ENCODE measurements at places on chromosomes 6 and 20. TPM values are rescaled to one million over a fixed set of nuclear protein-coding genes. Genes with fewer than 3 reads are reported as not detected.

- peaks cover 12% of the 10 kb centered on the region for H3K27me3 ChIP-seq
- H3K27ac ChIP-seq = no peak overlapping the region
- DNase-seq = no peak
- no peaks in the 10 kb centered on the region for H3K36me3 ChIP-seq
- no peaks in the 10 kb centered on the region for H3K4me1 ChIP-seq
These were observed 22.8 kb downstream of the OR2J3 start for GRCh38 chr6:29130644-29131043.

- DNase-seq = no peak
- no peak overlapping the region for H3K4me3 ChIP-seq
- H3K4me1 ChIP-seq = peaks cover 13% of the 10 kb centered on the region
- H3K27me3 ChIP-seq = no peaks in the 10 kb centered on the region
- no peaks in the 10 kb centered on the region for H3K36me3 ChIP-seq
- no peak overlapping the region for H3K27ac ChIP-seq
These were observed 29.5 kb downstream of the NOL4L start for GRCh38 chr20:32555584-32555983.

GRCh38 chr20:9143926-9144325 is 75.0 kb downstream of the PLCB4 start:
- H3K27ac ChIP-seq = no peak overlapping the region
- peaks cover 18% of the 10 kb centered on the region for H3K4me1 ChIP-seq
- peaks cover 23% of the 10 kb centered on the region for H3K36me3 ChIP-seq
- H3K27me3 ChIP-seq = no peaks in the 10 kb centered on the region

DNA sequence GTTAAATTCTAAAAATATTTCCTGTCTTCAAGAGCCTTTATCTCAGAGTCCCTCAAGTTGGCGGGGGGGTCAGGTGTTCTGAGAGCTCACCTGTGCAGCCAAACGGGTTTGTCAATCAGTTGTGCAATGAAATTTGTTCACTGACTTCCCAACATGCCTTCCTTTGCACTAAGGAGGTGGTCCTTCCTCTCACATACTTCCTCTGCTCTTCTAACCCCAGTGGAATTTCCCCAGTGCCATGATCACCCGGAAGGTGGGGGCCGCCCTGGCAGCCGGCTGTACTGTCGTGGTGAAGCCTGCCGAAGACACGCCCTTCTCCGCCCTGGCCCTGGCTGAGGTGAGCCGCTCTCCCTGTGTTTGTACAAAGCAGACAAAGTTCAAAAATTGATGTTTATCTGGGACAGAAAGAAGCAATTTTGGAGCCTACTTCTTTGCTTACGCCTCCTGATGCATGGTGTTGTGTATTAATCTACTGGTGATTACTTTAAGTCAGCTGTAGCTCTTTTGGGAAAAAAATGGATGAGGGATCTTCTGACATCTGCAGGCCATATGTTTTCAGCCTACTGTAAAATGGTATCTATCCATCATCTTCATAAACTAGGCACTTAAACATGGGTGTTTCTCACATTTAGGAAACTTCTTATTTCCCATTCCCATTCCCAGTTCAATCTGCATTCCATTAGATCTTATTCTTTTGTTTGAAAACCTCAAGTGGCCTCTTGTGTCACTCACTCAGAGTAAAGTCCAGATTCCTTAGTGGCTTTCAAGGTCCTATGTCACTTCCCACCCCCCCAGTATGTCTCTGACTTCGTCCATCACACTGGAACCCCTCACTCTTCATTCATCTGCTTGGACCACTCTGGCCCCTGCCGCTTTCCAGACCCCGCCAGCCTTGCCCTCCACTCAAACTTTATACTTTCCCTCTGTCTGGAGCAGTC is 10.1 kb downstream of the ALDH5A1 start:
- H3K27ac ChIP-seq = no peak overlapping the region
- H3K27me3 ChIP-seq = peaks cover 13% of the 10 kb centered on the region
- H3K4me1 ChIP-seq = peaks cover 20% of the 10 kb centered on the region
- H3K4me3 ChIP-seq = no peak overlapping the region

DNA sequence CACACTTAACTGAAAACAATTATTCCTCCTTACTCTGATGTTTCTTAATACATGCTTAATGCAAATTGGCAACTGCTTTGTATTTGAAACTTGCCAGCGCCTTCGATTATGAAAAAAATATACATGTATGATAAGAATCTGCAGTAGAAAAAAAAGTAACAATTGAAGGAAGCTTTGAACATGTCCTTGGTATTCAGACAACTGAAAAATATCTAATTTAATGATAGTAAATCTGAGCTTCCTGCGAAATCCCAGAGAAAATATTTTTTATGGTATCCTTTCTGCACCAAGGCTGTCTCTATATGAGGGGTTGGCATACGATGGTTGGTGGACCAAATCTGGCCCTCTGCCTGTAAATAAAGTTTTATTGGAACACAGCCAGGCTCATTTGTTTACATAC is 186.2 kb downstream of the HDGFL1 start:
- no peak overlapping the region for H3K4me3 ChIP-seq
- H3K27ac ChIP-seq = no peak overlapping the region
- no peaks in the 10 kb centered on the region for H3K27me3 ChIP-seq
- H3K4me1 ChIP-seq = peaks cover 10% of the 10 kb centered on the region
- no peak for DNase-seq

DNA sequence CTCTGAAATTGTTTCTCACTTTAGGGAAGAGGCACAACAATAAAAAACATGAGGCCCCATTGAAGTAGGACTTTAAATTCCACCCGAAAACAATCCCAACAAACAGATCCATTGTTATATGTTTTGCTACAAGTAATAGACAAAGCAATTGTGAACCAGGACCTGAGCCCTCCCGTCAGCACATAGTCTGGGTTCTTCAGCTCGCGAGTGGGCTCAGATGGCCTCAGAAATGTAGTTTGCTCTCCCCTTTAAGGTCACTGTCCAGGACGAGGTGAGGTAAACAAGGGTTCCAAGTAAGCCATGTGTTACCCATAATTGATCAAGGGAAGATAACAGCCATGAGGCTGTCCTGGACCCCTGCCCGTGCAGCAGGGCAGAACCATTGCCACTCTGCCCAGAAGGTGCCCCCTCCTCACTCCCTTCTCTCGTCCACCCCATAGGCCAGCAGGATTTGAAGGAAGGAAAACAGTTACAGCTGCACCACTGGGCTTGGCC is 160.1 kb upstream of the QKI start:
- H3K4me1 ChIP-seq = peaks cover 25% of the 10 kb centered on the region
- H3K4me3 ChIP-seq = no peak overlapping the region
- no peak for DNase-seq
- no peak overlapping the region for H3K27ac ChIP-seq

DNA sequence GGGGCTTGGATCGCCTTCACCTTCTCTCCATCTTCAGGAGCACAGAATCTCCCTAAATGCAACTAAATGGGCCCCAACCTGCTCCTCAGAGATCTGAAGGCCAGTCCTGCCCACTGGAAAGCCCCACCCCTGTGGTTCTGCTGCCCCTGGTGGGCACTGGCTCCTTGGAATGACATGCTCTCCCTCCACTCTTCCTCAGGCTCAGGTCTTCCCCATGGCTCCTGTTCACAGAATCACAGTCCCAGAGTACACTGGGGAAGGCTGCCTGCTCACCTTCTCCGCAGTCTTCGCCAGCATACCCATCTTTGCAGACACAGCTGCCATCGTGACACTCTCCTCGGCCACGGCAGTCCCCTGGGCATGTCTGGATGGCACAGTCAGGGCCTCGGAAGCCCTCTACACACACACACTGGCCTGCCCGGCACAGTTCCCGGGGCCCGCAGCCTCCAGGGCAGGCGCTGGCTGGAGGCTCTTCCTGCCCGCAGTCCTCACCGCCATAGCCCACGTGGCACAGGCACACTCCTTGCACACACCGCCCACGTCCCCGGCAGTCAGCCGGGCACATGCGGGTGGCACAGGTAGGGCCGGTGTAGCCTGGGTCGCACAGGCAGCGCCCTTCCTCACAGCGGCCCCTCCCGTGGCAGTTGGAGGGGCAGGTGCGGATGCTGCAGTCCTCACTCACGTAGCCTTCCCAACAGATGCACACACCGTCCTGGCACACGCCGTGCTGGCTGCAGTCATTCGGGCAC is 13.6 kb downstream of the TNXB start:
- no peak overlapping the region for H3K4me3 ChIP-seq
- peaks cover 2% of the 10 kb centered on the region for H3K27me3 ChIP-seq
- H3K4me1 ChIP-seq = no peaks in the 10 kb centered on the region
- DNase-seq = no peak
- peak overlapping the region; percentile 45 for H3K27ac ChIP-seq
- no peaks in the 10 kb centered on the region for H3K36me3 ChIP-seq

- H3K27me3 ChIP-seq = no peaks in the 10 kb centered on the region
- peaks cover 49% of the 10 kb centered on the region for H3K36me3 ChIP-seq
- no peak overlapping the region for H3K27ac ChIP-seq
- H3K4me1 ChIP-seq = no peaks in the 10 kb centered on the region
These were observed 34.9 kb downstream of the OSTM1 start for GRCh38 chr6:108039681-108040080.

- DNase-seq = no peak
- H3K4me3 ChIP-seq = no peak overlapping the region
- H3K27me3 ChIP-seq = peaks cover 2% of the 10 kb centered on the region
- peaks cover 6% of the 10 kb centered on the region for H3K4me1 ChIP-seq
These were observed 23.9 kb downstream of the NT5E start for GRCh38 chr6:85473748-85474147.

DNA sequence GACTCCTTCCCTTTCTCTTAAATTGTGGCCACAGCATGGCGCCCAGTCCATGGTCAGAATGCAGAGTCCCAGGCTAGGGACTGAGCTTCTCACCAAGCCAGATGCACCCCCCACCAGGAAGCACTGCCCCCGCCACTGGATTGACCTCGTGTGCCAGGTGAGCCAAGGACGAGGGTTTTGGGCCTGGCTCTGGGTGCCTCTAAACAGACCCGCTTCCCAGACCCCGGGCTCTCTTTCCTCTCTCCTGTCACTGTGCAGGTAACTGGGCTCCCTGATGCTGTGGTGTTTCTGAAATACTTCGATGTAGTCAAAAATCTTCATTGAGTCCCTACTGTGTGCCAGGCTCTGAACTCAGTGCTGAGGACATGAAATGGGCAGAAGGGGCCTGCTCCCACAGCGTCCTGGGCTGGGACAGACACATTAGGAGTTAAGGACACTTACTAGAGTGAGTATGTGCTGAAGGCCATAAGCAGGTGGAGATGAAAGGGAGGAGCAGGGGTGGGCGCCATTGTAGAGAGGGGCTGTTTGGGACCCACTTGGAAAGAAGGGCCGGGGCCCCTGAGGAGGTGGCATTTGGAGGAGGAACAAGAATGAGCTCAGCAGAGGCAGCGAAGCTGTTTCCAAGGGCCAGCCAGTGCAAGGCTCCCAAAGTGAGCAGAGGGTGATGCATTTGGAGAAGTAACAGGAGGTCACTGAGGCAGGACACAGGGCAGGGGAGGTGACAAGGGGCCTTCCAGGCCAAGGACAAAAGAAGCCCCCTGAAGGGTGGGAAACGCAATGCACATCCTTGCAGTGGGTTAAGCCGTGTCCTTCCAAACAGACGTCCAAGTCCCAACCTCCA is 217.1 kb downstream of the ANKRD60 start:
- no peak overlapping the region for H3K4me3 ChIP-seq
- H3K27ac ChIP-seq = no peak overlapping the region
- no peak for DNase-seq

DNA sequence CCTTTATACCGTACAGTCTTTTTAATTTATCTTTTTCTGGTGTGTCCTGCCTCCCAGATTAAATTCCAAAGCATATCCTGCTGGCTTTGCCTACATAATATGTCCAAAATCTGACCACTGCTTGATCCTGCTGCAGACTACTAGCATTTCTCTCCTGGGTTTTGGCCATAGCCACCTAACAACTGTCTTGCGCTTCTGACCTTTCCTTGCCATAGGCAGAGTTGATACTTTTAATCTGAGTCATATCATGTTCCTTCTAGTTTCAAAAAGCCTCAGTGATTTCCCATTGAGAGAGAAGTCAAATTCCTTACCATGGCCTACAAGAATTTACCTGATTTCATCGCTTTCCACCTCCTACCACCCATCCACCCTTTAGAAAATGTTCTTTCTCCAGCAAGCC is 104.8 kb downstream of the BCKDHB start:
- H3K36me3 ChIP-seq = no peaks in the 10 kb centered on the region
- H3K4me1 ChIP-seq = peaks cover 40% of the 10 kb centered on the region

DNA sequence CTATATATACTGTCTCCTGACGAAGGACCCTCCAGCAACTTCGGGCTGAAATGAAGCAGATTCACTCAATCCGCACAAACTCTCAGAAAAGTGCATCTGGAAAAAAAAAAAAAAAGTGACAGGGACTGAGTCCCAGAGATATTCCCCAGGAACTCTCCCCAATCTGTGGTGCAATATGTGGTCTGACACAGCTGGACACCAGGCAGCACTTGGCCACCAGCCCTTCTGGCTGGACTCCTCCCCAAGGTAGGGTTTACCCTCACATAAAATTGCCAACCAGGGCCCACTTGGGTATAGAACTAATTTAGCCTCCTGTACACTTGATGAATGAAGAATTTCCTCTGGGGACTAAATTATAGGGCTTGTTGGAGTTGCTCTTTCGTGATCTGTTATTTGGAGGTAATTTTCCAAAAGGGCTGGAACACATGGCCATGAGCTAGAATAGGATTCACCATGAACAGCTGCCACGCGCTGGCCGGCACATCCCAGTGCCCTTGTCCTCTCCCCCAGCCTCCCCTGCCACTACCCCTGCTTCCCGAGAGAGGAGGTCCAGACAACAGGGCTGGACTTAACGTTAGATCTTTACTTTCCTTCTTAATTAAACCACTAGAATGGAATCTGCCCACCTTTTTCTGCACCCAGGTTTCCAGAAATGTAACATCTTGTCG is 379.2 kb downstream of the BMP2 start:
- H3K36me3 ChIP-seq = no peaks in the 10 kb centered on the region
- H3K4me1 ChIP-seq = no peaks in the 10 kb centered on the region
- no peaks in the 10 kb centered on the region for H3K27me3 ChIP-seq
- no peak for DNase-seq

DNA sequence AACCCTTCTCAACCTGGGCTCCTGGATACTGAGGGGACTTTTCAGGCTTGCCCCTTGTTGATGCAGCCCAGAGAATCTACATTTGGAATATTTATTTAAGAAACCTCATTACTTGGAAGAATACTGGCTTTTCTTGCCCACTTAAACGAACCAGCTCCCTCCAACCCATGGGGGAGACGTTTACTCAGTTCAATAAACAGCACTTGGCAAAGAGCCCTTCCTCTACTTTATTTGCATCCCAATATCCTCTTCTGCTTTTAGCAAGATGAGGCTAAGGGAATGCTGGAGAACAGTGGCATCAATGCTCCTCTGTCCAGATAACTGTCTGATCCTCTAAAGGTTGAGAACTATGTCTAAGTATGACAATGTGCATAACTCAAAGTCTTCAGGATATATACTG is 22.2 kb downstream of the PTPRK start:
- H3K27me3 ChIP-seq = no peaks in the 10 kb centered on the region
- DNase-seq = no peak
- H3K4me1 ChIP-seq = peaks cover 54% of the 10 kb centered on the region

GRCh38 chr6:37373822-37374471 is 20.2 kb downstream of the RNF8 start:
- H3K4me3 ChIP-seq = no peak overlapping the region
- DNase-seq = no peak
- H3K4me1 ChIP-seq = no peaks in the 10 kb centered on the region
- no peaks in the 10 kb centered on the region for H3K27me3 ChIP-seq

The NOX3 gene
- 0.09 TPM for total RNA-seq

The TREML2 gene
- total RNA-seq = 0.09 TPM

The TMEM244 gene
- not detected for total RNA-seq

The OR2H2 gene
- not detected for total RNA-seq

The TPBG gene
- total RNA-seq = 29.6 TPM

The SLC35D3 gene
- total RNA-seq = 0.37 TPM

The RAET1G gene
- total RNA-seq = not detected

Measured in WTC11 (cell line).